CD4-positive, alpha-beta T cell treated with Interferon alpha-2 for 1 hour (primary cell): ENCODE measurements at places on chromosomes 16 and 17.

DNA sequence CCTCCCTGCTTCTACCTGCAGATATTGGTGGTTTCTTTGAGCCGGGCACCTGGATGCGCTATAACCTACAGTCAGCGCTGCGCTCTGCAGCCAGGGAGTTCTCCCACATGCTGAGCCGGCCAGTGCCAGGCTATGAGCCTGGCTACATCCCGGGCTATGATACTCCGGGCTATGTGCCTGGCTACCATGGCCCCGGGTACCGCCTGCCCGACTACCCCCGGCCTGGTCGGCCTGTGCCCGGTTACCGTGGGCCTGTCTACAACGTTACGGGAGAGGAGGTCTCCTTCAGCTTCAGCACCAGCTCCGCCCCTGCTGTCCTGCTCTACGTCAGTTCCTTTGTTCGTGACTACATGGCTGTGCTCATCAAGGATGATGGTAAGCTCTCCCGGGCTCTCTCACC is 13.2 kb downstream of the CNTNAP1 start:
- no peak for DNase-seq

- peak; percentile 87 for DNase-seq
Observed at GRCh38 chr16:67537636-67538591, 9.3 kb downstream of the RIPOR1 start.

GRCh38 chr17:65226227-65226626 is 89.1 kb downstream of the RGS9 start:
- DNase-seq = no peak

GRCh38 chr17:81478119-81478518 is 34.5 kb downstream of the ACTG1 start:
- DNase-seq = no peak

- DNase-seq = no peak
Observed at GRCh38 chr17:4880857-4881256, 18.5 kb upstream of the C17orf107 start.

DNA sequence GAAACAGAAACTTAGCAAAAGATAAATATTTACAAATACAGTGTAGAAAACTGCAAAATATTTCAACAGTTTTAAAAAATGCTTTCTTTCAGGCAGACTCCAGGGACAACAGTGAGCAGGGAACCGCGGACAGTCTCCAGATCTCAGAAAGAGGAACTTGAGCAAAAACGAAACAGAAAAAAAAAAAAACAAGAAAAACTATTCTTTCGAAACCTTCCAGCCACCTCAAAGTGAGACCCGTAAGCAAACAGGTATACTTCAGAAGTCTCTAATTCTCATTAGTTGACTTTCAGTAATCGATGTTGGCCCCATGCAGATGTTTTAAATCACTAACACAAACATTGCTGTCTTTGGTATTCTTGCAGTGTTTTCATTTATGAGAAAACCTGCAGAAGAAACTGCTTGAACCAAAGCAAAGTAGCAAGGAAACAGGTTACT is 15.7 kb upstream of the CCL1 start:
- peak; percentile 39 for DNase-seq

GRCh38 chr16:12519986-12520385 is 283.7 kb downstream of the CPPED1 start:
- DNase-seq = no peak

- peak; percentile 65 for DNase-seq
Observed at GRCh38 chr16:4402439-4403132, 13.8 kb downstream of the CORO7 start.

- no peak for DNase-seq
Observed at GRCh38 chr16:58638148-58639036, 8.8 kb upstream of the CNOT1 start.

GRCh38 chr16:286491-287297 is 3.7 kb downstream of the PDIA2 start:
- no peak for DNase-seq

DNA sequence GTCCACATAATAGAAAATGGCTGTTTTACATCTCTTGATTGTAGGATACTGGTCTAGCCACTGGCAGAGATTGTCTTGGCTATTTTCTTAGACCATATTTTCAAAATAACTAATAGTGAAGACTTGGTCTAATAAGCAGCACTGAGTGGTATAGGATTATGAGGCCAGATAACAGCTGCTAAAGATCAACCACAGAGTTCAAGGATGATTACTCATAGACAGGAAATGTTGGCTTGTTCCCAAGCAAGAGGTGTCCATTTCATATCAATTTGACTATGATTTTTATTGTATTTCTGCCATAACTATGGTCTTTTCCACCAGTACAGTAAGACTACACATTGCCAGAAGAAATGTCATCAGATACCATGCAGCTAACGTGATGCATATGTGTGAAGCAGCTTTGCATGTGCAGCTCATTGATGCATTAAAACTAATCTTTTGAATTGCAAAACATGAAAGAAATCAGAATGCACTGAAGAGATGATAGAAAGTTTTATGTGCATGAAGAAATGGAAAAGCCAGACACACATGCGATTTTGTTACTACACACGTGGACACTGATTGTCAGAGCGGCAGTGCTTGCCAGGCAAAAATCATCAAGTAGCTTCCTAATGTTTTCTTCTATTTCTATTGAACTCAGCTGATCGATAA is 693.3 kb downstream of the CDH11 start:
- no peak for DNase-seq

- no peak for DNase-seq
Observed at GRCh38 chr16:25094596-25094995, 16.9 kb upstream of the LCMT1 start.

DNA sequence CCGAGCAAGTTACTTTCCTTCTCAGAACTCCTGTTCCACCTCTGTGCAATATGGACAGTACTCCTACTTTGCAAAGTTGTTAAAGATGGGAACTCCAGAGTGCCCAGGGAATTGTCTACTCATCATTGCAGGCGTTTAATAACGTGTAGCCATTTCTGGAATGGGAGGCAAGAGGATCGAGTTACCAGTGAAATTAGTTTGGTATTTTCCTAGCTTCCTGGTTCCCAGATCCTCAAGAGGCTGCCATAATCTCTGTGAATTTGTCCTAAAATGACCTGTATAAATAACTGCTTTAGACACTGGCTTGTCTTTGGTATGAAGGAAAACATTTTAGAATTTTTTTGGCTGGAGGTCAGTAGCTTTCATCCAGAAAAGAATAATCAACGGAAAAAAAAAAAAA is 27.7 kb downstream of the WWOX start:
- no peak for DNase-seq

GRCh38 chr17:50953831-50954601 is 87.9 kb upstream of the TOB1 start:
- no peak for DNase-seq

GRCh38 chr17:1365445-1366039 is 34.5 kb downstream of the YWHAE start:
- DNase-seq = peak; percentile 72

GRCh38 chr16:20901068-20901435 is 481 bp downstream of the LYRM1 start:
- no peak for DNase-seq

DNA sequence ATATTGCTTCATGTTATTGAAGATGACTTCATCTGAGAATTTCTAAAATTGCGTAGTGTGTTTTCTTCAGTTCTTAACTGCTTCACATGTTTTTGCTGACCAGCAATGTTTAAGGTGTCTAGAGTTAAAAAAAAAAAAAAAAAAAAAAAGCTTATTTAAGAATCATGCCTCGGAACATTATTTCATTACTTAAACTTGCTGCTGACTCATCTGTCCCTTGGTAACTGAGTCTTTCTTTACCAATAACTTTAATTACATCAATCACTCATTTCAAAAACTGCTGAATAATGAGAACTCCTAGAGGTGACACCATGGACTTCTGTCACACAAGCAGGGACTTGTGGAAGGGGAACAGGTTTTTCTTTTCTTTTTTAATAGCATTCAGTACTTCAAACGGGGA is 16.2 kb downstream of the IRX5 start:
- DNase-seq = no peak

DNA sequence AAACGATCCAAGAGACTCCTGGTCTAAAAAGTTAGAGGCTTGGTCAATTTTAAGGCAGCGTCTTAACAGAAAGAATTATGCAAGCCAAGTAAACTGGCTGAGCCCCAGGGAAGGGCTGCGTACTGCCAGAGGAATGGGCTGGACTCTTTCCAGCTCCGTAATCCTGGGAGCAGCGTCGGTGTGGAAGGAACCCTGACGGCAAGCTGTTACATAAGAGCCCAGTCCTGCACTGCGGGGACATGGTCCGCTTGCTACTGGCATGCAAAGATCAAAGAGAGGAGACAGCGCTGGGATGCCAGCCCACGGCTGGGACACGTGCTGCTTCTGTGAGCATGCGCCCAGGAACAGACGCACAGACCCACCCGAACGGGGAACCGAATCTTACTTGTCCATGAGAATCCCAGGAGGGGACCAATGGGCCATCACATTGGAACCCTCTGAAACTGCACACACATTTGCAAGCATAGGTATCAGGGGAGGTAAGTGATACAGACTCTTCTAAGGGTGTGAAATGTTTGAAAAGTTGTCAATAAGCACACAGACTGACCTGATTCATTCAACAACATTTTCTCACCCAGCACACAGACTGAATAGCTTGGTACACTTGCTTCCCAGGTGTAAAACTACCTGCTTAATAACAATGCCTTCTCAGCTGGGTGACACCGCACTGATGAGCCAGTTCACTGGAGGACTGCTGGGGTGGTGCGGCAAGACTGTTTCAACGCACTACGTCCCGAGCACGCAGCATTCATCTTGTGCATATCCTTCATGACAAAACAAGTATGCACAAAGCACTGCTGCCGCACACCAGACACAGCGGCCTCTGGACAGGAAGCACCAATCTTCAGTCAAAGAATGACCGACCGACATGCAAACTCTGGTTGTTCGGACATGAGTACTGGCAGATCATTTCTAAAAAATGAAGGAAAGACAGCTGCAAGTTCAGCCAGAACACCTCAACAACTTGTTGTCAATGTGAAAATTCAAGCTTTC is 94.9 kb downstream of the ANKRD11 start:
- DNase-seq = no peak

DNA sequence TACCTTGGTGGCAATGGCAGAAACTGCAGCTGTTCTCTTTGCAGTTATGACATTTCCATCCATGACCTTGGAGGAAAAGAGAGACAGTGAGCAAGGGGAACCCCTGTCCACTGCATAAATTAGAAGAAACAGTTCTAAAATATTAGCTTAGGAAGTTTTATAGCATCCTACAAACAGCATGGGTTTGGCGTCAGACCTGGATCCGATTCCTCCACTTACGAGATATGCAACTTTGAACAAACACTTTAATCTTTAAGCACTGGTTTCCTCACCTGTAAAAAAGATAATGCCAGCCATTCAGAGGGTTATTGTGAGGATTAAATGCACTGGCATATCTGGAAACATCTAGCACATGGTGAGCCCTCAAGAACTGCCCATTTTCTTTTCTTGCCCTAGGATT is 2.6 kb downstream of the CRYM start:
- DNase-seq = no peak

- no peak for DNase-seq
Observed at GRCh38 chr17:57877803-57878377, 28.0 kb upstream of the MRPS23 start.

GRCh38 chr17:21510686-21511362 is 134.7 kb downstream of the KCNJ12 start:
- DNase-seq = peak; percentile 3

DNA sequence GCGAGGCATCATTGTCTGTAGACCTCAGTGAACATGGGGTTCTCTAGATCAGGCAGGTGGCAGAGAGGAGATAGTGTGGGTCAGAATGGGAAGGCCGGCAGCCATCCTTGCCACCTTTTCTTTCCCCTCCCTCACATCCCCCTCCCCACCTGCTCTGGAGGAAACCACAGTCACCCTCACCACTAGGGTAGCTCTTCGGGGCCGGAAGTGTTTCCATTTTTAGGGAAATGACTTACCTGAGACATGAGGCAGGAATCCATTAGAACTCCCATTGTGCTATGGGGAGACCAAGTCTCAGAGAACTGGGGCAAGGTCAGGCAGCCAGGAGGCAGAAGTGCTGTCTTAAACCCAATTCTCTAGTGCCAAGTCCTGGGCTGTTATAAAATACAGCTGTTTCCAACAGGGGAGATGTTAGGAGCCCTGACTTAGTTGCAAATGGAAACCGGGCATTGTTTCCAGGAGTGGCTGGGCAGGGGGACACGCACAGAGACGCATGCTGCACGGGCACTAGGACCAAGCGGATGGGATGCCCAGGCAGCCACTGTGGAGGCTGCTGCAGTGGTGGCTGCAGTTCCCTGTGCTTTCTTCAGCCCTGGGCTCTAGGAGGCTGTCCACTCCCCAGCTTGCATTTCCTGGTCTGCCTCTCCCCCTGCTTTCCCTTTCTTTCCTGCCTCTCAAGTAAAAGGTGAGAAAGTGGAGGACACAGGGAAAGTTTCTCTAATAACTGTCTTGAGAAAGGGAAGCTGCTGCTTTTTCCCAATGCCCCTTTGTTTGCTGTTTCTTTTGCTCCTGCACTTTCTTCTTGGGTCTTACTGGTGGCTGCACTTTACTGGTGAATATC is 2.8 kb downstream of the HAS3 start:
- no peak for DNase-seq

GRCh38 chr16:11800382-11800718 is 3.3 kb upstream of the ZC3H7A start:
- no peak for DNase-seq

DNA sequence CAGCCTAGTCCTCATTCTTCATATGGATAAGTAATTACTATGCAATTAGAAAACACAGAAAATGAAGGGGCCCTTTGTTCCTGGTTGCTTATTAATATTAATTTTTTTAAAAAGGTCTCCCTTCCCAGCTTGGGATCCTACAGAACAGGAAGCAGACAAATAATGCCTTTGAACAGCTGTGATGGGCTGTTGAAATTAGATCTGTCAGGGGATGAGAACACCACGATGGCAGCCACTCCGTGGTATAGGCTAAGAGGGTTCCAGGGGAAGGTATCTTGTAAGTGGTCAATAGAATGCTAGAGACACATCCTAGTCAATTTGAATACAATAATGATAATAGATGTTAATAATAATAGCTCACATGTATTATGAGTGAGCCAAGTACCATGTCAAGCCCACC is 83.1 kb downstream of the CCDC182 start:
- DNase-seq = no peak

DNA sequence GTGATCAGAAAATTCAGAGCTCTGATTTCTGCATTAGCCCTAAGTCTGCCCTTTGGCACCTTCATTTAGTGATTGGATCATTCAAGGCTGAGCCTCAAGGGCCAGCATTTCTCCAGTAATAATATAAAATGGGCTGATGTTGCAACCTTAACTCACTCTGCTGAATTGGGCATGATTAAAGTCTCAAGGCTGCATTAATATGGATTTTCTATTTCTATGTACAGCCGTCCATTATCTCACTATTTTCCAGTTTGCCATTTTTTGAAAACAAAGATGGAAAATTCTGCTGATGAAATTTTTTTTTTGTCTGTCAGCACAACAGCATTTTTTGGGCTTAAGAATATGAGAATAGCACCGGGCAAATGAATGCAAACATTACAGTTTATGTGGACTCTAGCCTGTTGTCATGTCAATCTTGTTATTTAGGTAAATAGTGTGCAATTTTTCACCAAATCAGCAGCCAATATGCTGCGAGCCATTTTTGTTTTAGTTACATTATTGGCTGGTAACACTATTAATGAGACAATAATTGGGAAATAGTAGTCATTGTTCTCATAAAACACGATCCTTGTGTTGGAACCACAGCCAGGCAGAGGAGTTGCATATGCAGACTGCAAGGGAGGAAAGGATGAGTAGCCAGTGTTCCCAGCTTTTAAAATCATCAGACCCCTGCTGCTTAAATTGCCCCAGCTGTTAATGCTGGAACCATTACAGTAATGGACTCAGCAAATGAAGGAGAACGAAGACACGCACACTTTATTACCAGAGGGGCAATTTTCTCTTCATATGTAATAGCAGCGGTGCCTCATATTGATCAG is 10.5 kb downstream of the FTO start:
- no peak for DNase-seq
